Regular cardiac myocyte (primary cell): ENCODE measurements at places on chromosomes 5 and 9. TPM values are rescaled to one million over a fixed set of nuclear protein-coding genes. Genes with fewer than 3 reads are reported as not detected.

STPG3 gene
- not detected in 2 replicates for total RNA-seq

SURF1 gene
- 35.5 and 40.3 TPM in 2 replicates for total RNA-seq

FOXD4L5 gene
- under 0.01 and 0.19 TPM in 2 replicates for total RNA-seq

SPDL1 gene
- total RNA-seq, result 35.2 and 66.5 TPM in 2 replicates

COL5A1 gene
- total RNA-seq, result 222 and 254 TPM in 2 replicates

GGTA1 gene
- not detected in 2 replicates for total RNA-seq

DNM1 gene
- 0.38 and 3.1 TPM in 2 replicates for total RNA-seq
